Activated naive CD8-positive, alpha-beta T cell treated with anti-CD3 and anti-CD28 coated beads for 36 hours (primary cell): ENCODE measurements at places on chromosomes 1 and 21. TPM values are rescaled to one million over a fixed set of nuclear protein-coding genes. Genes with fewer than 3 reads are reported as not detected.

The NUAK2 gene
- total RNA-seq: 2.0 TPM

The OR2M3 gene
- not detected for total RNA-seq

The C1orf141 gene
- not detected for total RNA-seq

The ADGRL2 gene
- not detected for total RNA-seq

The STX12 gene
- total RNA-seq: 20.0 TPM

The TNFRSF8 gene
- 1.9 TPM for total RNA-seq

The CCDC28B gene
- 29.1 TPM for total RNA-seq

The HAPLN2 gene
- not detected for total RNA-seq

The ASTN1 gene
- not detected for total RNA-seq

The PLD5 gene
- total RNA-seq: not detected
